Right ventricle myocardium inferior (tissue), 1 donor: ENCODE measurements at places on chromosomes 6 and 20.

DNA sequence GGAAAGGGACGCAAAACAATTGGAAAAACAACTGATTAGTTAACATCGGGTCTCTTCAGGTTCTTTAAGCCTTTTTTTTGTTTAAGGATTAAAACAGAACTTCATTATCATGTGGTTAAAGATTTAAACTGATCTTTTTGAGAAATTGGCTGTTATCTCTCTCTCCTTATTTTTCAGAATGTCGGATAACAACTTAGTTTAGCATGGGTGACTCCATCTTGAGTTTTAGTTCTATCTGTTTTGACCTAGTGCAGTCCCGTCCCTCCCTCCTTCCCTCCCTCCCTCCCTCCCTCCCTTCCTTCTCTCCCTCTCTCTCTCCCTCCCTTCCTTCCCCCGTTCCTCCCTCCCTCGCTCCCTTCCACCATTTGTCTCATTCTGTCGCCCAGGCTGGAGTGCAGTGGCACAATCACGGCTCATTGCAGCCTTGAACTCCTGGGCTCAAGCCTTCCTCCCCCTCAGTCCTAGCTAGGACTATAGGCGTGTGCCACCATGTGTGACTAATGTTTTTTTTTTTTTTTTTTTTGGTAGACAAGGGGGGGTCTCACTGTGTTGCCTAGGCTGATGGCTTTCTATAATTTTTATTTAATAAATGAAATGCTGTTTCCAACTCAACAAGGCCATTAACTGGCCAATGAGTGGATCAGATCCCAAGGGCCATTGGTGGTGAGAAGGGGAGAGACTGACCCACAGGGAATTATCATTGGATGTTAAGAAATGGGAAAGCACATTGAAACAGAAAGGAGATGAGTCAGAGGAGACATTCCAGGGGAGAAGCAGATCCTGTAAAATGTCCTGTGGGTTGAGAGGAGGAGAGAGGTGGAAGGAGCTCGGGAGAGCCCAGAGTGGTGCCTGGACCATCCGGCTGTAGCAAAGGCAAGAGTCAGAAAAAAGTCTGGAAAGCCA, 13.6 kb downstream of the BAK1 start:
- DNase-seq = no peak

- DNase-seq = no peak
Observed at GRCh38 chr20:47758517-47759450, 26.5 kb downstream of the SULF2 start.

GRCh38 chr20:11906626-11907480, 10.8 kb upstream of the BTBD3 start:
- DNase-seq = no peak

DNA sequence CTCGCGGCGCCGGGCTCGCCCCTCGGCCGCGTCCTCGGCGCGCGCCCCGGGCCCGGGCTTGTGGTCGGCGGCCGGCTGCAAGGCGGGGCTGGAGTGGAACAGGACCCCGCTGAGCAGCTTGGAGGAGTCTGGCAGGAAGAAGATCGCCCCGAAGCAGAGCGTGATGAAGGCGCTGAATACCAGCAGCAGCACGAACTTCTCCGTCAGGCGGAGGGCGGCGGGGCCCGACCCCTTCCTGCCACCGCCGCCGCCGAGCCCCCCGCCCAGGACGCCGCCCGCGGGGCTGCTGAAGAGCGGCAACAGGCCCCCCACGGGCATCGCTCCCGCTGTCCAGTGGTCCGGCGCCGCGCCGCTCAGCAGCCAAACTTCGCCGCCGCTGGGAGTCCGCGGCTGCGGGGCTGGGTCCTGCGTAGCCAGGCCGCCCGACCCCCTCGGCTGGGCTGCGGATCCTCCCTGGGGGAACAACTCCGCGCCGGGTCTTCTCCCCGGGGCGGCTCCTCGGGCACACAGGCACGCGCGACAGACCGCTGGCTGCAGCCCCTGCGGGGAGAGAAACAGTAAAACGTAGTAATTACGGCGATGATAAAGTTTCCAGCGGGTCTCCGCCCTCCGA, 707 bp downstream of the MAN1A1 start:
- DNase-seq = no peak

DNA sequence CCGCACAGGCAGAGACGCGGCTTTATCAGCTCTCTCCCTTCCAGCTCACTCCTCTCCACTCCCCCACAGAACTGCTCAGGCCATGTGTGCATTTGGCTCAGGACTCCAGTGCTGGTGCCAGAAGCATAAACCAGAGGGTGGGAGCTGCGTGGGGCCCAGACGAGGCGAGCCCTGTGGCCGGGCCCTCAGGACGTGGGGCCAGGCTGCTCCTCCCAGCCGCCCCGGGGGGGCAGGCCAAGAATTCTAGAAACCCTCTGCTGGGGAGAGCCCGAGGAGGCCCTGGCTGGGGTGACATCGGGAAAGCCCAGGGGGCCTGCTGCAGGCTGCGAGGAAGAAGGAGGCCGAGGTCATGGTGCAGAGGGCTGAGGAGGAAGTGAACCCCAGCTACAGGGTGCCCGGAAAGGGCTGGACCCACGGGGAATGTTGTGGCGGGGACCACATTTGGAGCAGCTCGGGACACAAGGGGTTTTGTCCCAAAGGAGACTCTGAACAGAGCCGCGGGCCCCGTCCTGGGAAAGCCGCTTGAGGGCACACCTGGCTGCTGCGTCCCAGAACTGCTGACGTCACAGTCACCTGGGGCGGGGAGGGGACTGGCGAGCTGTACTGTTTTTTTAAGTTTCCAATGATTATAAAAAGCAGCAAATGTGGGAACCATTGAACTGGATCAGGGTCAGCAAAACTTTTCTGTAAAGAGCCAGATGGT, 107.1 kb downstream of the BANF2 start:
- DNase-seq = peak; percentile 86

DNA sequence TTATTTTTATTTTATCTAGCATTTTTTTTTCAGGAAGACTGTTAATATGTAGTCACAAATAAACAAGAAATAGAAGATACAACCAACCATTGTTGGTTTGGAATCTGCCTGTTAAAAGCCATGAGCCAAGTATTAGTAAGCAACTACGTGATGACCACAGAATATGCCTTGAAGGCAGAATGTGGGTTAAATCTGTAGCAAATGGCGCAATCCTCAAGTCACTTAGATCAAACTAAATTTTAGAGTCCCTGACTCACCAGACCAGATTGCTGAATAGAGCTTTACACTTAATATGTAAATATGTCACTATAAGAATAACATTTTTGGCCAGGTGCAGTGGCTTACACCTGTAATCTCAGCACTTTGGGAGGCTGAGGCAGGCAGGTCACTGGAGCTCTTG, 800.1 kb upstream of the CITED2 start:
- DNase-seq = no peak

GRCh38 chr20:23658336-23658735, 20.6 kb upstream of the CST3 start:
- DNase-seq = no peak

DNA sequence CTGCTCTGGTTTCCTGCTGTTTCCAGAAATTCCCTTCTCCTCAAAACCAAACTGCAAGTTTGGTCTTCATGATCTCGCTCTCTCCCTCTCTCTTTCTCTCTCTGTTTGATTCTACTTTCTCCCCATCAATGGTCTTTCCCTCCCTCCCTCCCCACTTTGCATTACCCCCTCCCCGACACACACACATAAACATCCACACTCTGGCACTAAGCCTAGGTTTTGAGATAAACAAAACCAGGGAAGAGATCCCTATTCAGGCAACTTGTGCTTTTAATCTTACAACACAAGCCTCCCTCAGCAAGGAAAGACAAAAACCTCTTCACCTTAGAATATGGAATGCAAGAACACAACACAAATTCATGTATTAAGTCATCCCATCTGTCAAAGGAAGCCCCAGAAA, 73.5 kb upstream of the PTPRT start:
- DNase-seq = no peak

DNA sequence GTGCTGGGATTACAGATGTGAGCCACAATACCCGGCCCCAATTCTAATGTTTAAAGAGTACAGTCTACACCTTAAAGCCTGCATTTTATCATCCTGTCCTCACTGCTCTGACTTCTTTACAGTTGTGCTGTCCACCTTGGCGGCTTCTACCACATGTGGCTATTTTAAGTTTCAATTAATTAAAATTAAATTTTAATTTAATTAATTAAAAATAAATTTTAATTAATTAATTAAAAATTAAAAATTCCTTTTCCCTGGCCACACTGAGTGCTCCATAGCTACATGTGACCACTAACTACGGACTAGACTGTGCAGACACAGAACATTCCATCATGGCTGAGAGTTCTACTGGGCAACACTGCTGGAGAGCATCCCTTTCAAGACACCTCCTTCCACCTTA, 27.4 kb downstream of the ATP9A start:
- DNase-seq = no peak

- DNase-seq = no peak
Observed at GRCh38 chr20:17868700-17869231, 99.8 kb downstream of the SNX5 start.

DNA sequence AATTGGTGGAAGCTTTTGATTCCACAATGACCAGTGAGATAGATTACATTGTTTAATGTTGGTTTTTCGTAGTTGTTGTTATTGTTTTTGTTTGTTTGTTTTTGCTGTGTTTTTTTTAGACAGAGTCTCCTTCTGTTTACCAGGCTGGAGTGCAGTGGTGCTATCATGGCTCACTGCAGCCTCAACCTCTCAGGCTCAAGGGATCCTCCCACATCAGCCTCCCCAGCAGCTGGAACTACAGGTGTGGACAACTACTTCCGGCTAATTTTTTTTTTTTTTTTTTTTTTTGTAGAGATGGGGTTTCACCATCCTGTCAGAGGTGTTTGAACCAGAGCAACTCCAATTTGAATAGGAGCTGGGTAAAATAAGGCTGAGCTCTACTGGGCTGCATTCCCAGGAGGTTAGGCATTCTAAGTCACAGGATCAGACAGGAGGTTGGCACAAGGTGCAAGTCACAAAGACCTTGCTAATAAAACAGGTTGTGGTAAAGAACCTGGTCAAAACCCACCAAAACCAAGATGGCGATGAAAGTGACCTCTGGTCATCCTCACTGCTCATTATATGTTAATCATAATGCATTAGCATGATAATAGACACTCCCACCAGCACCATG, 10.9 kb upstream of the AKAP12 start:
- no peak for DNase-seq

- DNase-seq = no peak
Observed at GRCh38 chr6:106339334-106340029, 13.9 kb upstream of the ATG5 start.

GRCh38 chr6:139306291-139306981, 14.6 kb upstream of the TXLNB start:
- no peak for DNase-seq

DNA sequence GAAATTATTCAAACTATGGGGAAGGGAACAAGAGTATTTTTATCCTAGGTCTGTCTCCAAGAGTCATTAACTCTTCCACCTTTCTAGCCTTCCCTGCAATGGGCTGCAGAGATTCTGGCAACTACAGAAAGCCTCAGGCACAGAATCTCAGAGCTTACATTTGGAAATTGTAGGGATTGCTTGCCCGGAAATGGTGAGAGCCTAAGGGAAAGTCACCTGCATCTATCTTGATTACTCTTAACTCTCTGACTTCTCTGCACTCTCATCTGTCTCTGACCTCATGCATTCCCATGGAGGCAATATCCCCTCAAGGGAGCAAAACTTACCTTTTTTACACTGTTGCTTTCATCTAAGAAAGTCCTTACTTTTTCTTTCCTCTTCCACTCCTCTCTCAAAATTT, 513.2 kb upstream of the MARCKS start:
- DNase-seq = no peak
